ENCODE measurements at places on chromosomes 2 and 18.

DNA sequence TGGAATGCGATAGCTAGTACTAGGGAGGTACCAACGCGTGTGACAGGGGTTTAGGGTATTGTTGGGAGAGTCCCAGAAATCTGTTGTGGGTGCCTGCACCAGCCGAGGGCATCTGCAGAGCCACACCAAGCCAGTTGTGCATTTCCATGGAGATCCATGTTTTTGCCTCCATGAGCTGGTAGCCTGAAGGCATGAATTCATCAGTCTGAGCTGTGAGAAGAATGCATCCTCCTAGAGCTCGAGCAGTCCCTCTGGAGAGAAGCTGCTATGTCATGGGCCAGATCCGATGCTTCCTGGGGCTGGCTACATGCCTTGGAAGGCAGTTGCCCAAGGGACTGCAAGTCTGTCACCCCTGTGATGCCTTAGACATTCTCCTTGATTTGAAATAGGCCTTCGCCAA is 57.9 kb downstream of the LIPG start:
- no peak for DNase-seq

DNA sequence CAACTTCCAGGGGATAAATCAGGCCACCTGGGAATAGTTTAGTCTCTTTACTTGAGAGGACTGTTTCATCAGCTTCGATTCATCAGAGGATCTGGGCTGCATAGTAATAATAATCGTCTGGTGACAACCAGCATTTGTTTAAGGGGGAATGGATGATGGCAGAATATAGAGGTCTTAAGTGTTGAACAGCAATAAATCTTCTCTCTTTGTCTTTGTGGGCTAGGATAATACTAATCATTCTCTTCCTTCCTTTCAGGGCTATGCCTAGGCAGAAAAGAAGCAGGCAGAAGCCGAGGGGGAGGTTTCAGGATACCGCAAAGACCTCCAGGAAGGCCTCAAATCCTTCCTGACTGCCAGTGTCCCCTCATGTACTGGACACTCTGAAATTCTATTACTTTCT is 150.4 kb upstream of the GAREM1 start:
- DNase-seq = no peak

DNA sequence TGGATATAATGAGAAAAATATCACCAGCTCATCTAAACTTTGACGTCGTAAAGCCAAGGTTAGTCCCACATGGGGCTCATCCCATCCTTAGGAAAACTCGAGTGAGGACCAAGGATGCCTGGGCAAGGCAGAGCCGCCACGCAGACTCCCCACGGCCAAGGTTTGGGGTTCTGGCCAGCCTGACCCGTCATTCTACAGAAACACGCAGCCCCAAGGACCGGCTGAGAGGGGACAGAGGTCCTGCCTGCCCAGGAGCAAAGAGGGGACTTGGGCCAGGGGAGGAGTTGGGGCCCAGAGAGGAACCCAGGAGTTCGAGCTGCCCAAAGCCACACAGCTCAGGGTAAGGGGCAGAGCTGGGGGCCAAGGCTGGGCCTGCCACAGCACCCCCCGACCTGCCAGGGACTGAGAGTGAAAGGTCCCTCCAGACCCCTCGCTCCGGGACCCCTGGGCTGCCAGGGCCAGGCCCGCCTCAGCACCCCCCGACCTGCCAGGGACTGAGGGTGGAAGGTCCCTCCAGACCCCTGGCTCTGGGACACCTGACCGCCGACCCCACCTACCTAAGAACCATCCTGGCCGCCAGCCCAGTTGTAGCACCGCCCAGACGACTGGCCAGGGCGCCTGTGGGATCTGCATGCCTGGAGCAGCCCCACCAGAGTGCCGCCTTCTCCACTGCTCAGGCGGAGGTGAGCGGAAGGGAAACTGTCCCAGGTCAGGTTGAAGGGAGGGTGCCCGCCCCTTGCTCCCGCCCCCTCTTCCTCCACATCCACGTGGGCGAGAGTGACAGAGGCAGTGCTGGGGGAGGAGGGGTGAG is at the start of gene PDCD1:
Gene PDCD1 (minus strand): TSS at position 689 of the 811 bp plus-strand sequence. CDS start 56 bp downstream, at position 633.
- no peak for DNase-seq

DNA sequence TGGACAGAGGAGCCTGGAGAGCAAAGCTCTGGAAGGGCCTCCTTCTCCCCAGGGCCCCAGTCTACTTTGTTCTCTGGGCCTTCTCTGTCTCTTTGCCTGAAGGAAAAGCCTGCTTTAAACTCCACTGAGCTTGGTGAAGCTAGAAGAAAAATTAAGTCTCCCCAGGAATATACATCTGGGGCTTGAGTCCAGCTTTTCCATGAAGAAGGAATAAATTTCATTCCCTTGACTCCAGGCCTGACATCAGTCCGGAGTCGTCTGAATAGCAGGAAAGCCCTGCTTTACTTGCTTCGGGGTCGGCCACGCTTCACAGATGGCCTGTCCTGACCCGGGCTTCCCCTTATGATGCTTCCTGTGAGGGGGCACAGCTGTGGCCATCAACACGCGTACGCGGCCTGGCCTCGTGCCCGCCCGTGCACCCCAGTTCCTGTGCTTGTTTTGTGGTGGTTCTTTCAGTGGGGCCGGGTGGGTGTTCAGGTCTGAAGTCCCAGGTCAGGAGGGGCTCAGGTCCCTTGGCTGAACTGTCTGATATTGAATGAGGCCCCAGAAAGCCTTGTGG is 73.6 kb downstream of the ACOXL start:
- no peak for DNase-seq

- DNase-seq = no peak
Observed at GRCh38 chr2:207334624-207335371, 169.1 kb upstream of the KLF7 start.

DNA sequence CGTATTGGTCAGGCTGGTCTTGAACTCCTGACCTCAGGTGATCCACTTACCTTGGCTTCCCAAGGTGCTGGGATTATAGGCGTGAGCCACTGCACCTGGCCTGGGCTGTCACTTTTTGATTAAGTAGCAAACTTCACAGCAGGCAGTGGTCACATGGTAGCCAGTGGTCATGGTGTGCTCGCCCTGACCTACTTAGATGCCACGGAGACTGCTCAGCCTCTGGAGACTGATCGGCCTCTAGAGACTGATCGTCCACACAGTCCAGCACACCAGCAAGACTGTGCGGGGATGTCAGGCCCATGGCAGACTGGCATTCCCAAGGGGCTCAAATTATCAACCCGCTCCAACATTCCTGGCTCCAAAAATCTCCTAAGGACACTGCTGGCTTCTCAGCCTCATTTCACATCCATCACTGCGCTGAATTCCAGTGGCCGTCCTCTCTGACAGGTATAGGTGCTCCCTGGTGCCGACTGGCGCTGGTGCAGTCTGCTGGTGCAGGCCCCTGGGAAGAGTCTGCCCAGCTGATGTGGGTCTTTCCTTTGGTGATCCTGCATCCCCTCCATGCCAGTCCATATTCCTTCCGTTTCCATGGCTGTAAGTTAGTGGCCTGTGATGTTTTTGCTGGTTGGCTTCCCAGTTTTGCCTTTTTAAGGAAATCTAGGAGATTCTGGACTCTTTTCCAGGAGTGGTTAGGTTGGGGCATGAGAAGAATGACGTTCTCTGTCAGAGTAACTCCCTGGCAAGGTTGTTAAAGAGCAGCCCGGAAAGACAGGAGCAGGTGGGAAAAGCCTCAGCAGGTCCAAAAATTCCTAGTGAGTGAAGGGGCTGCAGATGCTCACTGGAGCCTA is 374.5 kb upstream of the HS6ST1 start:
- DNase-seq = no peak

DNA sequence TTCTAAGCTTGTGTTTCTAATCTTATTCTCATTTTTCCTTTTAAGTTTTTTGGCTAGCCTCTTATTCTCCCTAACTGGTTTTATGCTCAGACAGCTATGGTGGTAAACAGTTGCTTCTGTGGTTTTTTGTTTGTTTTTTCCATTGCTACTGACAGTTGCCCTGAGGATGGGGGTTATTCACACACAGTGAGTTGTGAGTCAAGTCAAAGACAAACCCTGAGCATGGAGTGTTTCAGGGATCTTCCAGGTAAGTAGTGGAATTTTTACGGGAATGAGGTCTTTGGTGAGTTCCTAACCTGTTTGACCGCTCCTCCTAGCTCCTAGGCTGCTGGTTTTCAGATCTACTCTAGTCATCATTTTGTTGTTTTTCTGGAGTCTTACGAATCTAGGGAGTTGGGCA is 162.8 kb downstream of the ZNF407 start:
- no peak for DNase-seq

- no peak for DNase-seq
Observed at GRCh38 chr2:120441744-120442471, 96.0 kb downstream of the INHBB start.

GRCh38 chr2:235725016-235725489 is 231.2 kb downstream of the AGAP1 start:
- no peak for DNase-seq

GRCh38 chr2:164515734-164516133 is 105.5 kb downstream of the GRB14 start:
- no peak for DNase-seq

GRCh38 chr2:197514754-197515153 is 1.1 kb upstream of the MOB4 start:
- no peak for DNase-seq

Measured in CD4-positive, alpha-beta T cell (primary cell).